ENCODE measurements at places on chromosomes 2 and 18. TPM values are rescaled to one million over a fixed set of nuclear protein-coding genes. Genes with fewer than 3 reads are reported as not detected.
A peak's percentile ranks its signal among the peaks of the same experiment; 100 is the strongest.

The IL1RL2 gene
- not detected for polyA plus RNA-seq

DNA sequence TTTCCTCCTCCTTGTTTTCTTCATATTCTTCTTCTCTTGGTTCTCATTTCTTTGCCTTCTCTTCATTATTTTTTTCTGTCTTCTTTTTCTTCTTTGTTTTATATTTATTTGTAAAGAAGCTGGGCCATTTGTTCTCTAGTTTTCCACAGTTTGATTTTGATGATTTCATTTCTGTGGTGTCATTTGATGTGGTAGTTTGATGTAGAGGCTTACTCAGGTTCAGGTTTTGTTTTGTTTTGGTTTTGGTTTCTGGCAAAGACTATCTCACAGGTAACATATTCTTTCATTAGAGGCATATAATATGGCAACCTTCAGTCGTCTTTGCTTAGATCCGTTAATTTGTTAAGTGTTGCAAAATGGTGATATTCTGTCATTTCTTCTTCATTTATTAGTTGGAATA, 75.3 kb downstream of the BABAM2 start:
- no peak for DNase-seq

GRCh38 chr2:231037731-231038482, 584 bp downstream of the C2orf72 start:
- DNase-seq, result no peak

The MAPK4 gene
- polyA plus RNA-seq, result not detected

DNA sequence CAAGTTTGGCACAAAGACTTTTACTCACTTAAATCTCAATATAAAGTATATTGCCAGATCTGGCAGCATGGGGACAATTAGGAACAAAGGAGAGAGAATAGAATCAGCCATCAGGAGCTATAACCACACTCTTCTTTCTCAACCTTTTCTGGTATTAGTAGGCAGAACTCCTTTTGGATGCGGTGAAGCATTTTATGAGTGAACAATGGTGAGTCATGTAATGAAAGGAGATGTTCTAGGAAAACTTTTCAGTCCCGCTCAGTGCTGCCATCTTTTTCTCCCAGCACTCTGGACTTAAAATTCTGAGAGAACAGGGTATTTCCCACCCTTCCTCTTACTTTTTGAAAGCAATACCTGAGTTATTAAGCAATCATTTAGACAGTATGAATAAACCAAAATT, 32.2 kb downstream of the PLEKHA3 start:
- DNase-seq, result no peak

- DNase-seq, result no peak
Observed at GRCh38 chr2:106953779-106954178, 67.8 kb upstream of the ST6GAL2 start.

The CTNNA2 gene
- polyA plus RNA-seq, result not detected

DNA sequence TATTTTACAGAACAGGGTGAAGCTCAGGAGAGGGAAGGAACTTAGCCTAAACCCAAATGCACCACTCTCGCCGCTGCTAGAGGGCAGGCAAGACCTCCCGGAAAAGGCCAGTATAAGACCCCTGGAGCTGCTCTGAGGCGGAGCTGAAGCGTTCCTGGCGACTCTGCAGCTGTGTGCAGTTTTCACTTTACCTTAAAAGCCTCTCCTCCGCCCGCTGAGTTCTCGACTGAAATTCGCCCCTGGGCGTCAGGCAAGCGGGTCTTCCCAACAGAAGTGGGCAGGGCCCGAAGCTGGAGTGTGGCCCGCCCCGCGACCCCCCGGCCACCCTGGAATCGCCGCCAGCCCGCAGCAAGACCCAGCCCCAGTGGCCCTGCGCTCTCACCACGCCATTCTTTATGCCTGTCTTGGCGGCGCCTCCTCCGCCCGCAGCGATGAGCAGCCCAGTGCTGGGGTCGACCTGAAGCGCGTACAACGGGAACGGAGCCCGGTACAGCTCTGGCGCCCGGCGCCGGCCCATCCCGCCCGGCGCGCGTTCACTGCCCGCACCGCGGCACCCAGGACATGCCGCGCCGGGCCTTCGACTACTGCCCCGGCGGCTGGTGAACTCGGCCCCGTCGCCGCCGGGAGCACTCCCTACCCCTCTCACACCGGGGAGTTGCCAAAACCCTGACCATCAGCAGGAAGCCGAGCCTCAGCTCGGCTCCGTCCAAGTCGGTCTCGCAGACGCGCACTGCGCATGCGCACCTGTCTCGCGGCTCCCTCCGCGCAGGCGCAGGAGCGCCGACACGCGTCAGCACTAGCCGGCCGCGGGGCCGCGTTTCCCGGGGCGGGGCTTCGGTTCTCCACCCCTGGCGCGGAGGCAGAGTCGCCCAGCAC, at the start of gene PREB:
Gene PREB, minus strand, starts transcription at position 732 of the 876 bp plus-strand sequence. Its CDS starts 215 bp downstream, at position 517.
- DNase-seq, result peak; percentile 99

DNA sequence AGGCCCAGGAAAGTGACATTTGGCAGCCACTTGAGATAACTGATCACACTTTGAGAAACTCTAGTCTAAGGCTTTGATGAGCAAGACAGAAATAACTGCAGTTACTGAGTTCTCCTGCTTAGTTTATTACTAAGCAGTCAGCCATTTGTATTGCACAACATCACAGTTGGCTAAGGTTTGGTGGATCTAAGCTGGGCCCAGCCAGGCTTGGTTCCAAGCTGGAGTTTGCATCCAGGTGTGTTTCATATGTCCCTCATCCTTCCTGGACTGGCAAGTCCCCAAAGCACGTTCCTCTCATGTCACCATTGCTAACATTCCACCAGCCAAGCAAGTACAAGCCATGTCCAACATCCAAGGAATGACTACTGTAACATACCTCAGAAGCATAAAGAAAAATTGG, 71.3 kb upstream of the ZNF532 start:
- DNase-seq, result no peak

The GREB1 gene
- not detected for polyA plus RNA-seq

DNA sequence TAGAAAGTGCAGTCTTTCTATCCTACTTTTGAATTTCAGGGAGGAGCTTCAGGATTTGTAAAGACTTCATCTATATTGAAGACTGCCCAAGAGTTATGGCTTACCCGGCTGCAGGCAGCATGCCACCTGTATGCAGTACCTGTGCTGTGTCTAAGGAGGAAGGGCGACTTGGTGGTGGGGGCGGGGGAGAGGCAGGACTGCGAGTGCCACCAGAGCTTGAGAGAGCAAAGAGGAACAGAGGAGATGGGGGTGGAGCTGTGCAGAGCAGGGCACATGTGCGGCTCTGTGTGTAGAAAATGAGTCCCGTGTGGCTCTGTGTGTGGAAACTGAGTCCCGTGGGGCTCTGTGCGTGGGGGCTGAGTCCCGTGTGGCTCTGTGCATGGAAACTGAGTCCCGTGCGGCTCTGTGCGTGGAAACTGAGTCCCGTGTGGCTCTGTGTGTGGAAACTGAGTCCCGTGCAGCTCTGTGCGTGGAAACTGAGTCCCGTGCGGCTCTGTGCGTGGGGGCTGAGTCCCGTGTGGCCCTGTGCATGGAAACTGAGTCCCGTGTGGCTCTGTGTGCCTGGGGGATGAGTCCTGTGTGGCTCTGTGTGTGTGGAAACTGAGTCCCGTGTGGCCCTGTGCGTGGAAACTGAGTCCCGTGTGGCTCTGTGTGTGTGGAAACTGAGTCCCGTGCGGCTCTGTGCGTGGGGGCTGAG, 43.2 kb downstream of the LDLRAD4 start:
- no peak for DNase-seq

The MIB1 gene
- 3.8 TPM for polyA plus RNA-seq

DNA sequence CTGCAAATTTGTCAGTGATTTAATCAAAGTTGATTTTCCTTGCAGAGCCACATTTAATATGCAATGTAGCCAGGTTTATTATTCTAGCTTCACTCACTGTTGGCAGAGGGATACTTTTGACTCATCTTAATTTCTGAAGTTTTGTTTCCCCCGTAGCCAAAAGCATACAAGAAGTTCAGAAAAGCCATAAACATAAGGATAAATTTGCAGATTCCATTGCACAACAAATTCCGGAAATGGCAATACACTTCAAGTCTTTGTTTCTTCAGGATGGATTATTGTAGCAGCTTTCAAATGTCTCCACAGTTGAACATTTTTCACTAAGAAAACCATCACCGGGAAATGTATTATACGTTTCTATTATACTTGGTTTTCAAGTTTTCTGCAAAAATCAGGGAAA, 88.0 kb upstream of the ZCCHC2 start:
- no peak for DNase-seq

DNA sequence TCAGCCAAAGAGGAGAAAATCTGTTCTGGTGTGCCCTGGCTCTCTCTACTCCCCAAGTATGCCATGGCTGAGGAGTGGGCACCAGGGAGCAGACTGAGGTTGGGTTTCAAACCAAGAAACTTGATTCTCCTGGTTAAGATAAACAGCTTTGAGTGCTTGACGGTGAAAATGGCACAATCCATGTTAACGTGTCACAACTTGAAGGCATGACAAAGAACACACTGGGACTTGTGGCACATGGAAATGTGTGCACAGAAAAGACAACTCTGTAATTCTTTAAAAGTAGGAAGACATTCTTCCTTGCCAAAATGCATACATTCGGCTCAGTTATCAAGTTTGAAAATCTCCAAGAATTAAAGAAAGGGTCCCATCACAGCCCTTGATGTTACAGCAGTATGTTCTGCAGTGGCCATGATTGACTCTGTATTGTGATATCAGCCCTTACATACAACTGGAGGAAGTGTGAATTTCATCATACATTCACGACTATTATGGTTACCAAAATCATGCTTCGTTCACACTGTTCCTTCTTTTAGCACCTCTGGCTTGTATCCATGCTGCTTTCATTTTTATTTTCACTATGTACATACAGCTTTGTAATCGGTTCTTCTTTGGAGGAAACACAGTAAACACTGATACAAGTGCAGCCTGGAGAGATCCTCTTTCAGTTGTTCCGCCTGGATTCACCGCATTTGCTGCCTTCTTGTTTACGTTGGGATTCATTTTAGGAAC, 15.6 kb upstream of the ACTG2 start:
- DNase-seq, result no peak

DNA sequence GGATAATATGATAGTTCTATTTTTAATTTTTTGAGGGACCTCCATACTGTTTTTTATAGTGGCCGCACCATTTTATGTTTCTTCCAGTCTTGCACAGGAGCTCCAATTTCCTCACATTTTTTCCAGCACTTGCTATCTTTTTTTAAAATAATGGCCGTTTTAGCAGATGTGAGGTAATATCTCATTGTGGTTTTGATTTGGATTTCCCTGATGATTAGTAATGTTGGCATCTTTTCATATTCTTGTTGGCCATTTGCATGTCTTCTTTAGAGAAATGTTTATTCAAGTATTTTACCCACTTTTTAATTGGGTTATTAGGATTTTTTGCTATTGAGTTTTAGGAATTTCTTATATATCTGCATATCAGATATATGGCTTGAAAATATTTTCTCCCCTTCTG, 29.9 kb upstream of the NAPG start:
- no peak for DNase-seq

DNA sequence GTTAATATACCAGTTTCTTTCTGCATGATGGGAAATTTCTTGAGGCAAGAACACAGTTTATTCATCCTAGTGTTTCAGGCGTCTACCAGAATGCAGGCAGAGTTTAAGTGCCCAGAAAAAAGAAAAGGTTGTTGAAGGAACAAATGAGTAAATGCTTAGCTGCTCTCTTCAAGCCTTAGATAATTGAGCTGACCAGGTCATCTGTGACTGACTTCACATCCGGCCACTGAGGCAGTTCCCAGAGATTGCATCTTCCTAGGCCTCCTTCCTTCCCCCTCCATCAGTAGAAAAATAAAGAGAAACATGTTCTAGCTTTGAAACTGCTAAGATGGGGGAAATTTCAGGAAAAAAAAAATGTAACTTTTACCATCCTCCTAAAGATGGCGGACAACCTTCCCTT, 9.4 kb upstream of the TMEM163 start:
- no peak for DNase-seq

DNA sequence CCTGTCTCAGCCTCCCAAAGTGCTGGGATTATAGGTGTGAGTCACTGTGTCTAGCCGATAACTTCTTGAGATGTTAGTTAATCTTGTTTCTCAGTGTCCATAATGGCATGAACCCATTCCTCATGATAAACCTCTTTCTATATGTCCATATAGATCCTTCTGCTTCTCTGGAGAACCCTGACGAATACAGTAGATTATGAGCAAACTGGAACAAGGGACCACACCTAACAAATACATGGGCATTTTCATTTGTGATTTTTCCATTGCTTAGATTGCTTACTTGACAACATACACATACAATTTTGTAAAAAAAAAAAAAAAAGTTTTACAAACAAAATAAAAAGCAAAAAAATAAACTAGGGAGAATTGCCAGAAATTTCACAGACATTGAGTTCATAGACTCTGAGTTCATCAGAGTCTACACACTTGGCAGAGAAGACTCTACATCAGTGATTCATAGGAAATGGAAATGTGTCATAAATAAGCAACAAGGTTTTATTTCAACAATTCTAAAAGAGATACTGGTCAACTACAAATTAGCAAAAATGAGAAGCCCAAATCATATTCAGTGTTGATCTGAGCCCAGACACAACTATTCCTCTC, 96.7 kb downstream of the GALR1 start:
- no peak for DNase-seq

The CCBE1 gene
- not detected for polyA plus RNA-seq

The FLACC1 gene
- polyA plus RNA-seq, result 2.2 TPM

The GDF7 gene
- 0.67 TPM for polyA plus RNA-seq

GRCh38 chr2:42744545-42745082, 19.3 kb downstream of the OXER1 start:
- no peak for DNase-seq

The UGT1A3 gene
- polyA plus RNA-seq, result not detected

DNA sequence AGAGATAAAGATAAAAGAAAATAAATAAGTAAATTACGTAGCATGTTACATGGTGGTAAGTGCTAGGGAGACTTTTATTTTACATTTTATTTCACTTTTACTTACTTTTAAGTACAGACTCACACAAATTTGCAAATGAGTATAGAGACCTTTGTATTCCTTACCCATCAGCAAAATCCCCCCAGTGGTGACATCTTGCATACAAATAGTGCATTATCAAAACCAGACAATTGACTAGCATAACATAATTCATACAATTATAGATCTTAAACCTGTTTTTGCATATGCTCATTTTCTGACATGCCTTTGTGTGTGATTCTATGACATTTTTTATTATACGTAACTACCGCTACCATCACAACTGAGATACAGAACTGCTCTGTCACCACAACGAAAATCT, 1099.4 kb downstream of the DPP10 start:
- no peak for DNase-seq

GRCh38 chr2:224966613-224967012, 75.7 kb downstream of the DOCK10 start:
- DNase-seq, result no peak

The IL1RL1 gene
- polyA plus RNA-seq, result not detected
